ENCODE measurements at places on chromosomes 12 and 14.

DNA sequence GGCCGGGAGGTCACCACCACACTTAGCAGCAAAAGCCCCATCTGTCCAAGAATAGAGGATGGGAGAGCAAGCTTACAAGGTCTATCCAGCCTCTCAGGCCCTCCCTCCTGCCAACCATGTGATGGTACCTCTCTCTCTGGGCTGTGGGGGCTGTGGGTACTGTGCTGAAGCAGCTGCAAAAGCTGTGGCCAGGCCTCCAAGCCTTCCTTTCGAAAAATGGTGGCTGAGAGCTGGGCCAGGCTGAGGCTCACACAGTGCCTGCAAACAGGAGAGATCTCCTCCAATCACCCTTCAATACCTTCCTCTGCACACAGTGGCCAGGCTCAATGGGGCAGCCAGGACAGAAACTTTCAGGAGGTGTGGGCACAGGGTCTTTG is 1.1 kb downstream of the IPO4 start:
- DNase-seq, result no peak
- H3K27ac ChIP-seq, result no peak overlapping the region
- no peaks in the 10 kb centered on the region for H3K4me1 ChIP-seq
- H3K4me3 ChIP-seq, result peak overlapping the region; percentile 63

DNA sequence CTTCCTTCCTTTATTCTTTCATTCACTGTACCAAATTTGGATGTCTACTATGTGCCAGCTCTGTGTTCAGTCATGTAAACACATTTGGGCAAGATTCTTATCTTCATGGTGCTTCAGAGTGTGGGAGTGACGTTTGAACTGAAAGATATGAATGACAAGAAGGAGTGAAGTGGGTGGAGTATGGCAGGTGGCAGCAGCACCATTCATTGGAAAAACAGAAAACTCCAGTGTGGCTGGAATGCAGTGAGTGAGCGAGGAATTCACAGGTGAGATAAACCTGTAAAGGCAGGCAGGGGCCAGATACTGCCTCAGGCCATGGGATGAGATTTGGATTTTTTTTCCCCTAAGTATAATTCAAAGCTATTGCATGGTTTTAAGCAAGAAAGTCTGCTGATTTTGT is 140.7 kb upstream of the CCDC198 start:
- no peak overlapping the region for H3K27ac ChIP-seq
- peaks cover 13% of the 10 kb centered on the region for H3K4me1 ChIP-seq
- H3K27me3 ChIP-seq, result no peaks in the 10 kb centered on the region
- H3K4me3 ChIP-seq, result no peak overlapping the region
- peak; percentile 54 for DNase-seq
- H3K36me3 ChIP-seq, result no peaks in the 10 kb centered on the region

DNA sequence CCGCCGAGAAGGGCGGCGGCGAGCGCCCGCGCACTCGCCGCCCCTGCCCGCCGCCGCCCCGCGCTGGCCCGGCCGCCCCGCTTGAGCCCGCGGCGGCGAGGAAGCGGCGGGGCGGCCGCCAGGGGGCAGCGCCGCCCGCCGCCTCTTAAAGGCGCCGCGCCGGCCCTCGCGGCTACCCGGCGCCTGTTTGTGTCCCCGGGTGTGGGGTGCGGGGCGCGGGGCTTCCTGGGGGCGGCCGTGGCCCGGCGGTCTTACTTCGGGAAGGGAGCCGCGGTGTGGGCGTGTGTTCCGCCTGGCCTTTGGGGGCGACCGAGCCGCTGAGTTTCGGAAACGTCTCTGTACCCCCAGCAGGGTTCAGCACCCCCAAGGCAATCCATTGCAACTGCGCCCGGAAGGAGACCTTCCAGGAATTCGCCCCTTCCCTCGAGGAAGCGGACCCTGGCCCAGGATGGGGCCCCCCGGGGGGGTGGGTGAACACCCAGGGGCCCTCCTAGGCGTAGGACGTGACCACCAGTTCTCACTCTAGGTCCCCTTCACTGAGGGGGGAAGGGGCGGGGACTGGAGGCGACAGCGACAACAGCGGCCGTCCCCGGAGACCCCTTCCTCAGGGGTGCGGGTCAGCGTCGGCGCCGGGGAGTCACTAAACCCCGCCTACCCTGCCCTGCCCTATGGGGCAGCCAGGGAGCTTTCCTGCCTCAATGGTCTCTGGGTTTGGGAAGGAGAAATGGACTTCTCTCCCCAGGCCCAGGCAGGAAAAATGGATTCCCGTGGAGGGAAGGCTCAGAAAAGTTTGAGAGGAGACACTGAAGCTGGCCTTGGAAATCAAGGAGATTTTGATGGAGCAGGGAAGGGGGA is at the start of gene ITPK1:
TSS of gene ITPK1 (minus strand) at position 105 of the 855 bp plus-strand sequence. CDS start 762 bp downstream, outside the sequence.
- DNase-seq, result peak; percentile 50
- H3K4me1 ChIP-seq, result peaks cover 14% of the 10 kb centered on the region
- H3K4me3 ChIP-seq, result peak within 1 kb of the TSS; percentile 48
- H3K27ac ChIP-seq, result peak within 1 kb of the TSS; percentile 90
- H3K27me3 ChIP-seq, result no peaks in the 10 kb centered on the region
- H3K36me3 ChIP-seq, result no peaks in the 10 kb centered on the region

GRCh38 chr12:113479590-113480335 is 8.1 kb upstream of the LHX5 start:
- H3K36me3 ChIP-seq, result no peaks in the 10 kb centered on the region
- DNase-seq, result peak; percentile 62
- H3K27me3 ChIP-seq, result peaks cover 1% of the 10 kb centered on the region
- H3K4me1 ChIP-seq, result no peaks in the 10 kb centered on the region

DNA sequence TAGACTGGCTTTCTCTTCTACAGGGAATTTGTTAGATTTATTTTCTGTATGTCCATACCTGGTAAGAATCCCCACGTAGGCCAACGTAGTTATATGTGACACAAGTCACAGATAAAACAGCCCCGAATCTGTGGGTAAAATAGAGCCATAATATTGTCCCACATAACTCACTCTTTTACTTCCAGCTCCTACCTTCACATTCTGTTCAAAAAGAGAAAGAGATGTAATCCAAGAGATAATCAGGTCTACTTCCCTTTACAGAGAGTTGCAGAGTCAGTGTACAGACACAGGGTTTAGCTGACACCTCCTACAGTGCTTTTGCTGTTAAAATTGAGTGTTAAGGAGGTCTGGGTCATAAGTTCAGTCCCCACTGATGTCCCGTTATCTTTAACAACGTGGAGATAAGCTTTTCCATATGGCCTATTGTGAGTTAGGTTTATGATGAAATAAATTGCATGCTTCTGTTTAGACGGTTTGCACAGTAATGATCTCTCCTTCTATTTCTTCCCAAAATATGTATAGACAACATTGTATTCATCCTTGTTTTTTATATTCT is 446.5 kb downstream of the ADAMTS20 start:
- no peaks in the 10 kb centered on the region for H3K36me3 ChIP-seq
- no peak for DNase-seq
- no peak overlapping the region for H3K27ac ChIP-seq

GRCh38 chr12:55712700-55713415 is 3.0 kb upstream of the BLOC1S1 start:
- peaks cover 15% of the 10 kb centered on the region for H3K4me1 ChIP-seq
- no peaks in the 10 kb centered on the region for H3K36me3 ChIP-seq
- no peak overlapping the region for H3K4me3 ChIP-seq
- H3K27me3 ChIP-seq, result no peaks in the 10 kb centered on the region
- H3K27ac ChIP-seq, result no peak overlapping the region

DNA sequence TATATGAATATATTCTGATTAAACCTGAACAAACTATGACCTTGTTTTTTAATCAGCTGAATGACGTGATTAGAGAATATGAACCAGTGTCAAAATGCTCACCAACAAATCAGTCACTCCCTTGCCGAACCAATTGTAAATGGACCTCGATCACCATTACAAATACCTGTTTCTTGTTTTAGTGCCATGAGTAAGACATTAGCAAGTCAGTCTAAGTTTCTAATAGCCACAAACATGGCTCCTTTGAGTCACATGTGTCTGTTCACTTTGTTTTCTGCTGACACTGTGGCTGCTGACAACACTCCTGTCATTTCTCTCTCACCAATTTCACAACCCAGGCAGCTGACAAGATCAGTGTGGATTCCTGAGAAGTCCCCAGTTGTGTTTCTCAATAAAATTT is 286.2 kb upstream of the MDGA2 start:
- no peak overlapping the region for H3K27ac ChIP-seq
- H3K4me3 ChIP-seq, result no peak overlapping the region
- DNase-seq, result no peak
- peaks cover 21% of the 10 kb centered on the region for H3K4me1 ChIP-seq

DNA sequence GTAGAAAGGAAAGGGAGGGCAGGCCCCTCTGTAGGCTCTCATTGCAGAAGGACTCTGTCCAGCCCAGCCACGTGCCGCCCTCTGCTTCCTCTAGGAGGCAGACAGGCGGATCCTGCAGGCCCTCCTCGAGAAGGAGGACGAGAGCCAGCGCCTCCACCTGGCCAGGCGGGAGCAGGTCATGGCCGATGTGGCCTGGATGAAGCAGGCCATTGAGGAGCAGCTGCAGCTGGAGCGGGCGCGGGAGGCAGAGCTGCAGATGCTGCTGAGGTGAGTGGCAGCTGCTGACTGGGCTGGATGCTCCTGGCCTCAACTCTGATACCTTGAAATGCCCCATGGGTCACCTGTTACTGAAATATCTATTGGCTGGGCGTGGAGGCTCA is 10.9 kb downstream of the TCHP start:
- H3K27me3 ChIP-seq, result no peaks in the 10 kb centered on the region
- no peaks in the 10 kb centered on the region for H3K4me1 ChIP-seq
- peak; percentile 63 for DNase-seq
- H3K4me3 ChIP-seq, result no peak overlapping the region

GRCh38 chr12:123131291-123131832 is 19.5 kb downstream of the PITPNM2 start:
- no peaks in the 10 kb centered on the region for H3K36me3 ChIP-seq
- no peak overlapping the region for H3K27ac ChIP-seq
- H3K27me3 ChIP-seq, result no peaks in the 10 kb centered on the region
- peaks cover 12% of the 10 kb centered on the region for H3K4me1 ChIP-seq
- no peak for DNase-seq
- H3K4me3 ChIP-seq, result no peak overlapping the region

- H3K4me3 ChIP-seq, result peak overlapping the region; percentile 89
- H3K36me3 ChIP-seq, result no peaks in the 10 kb centered on the region
- no peaks in the 10 kb centered on the region for H3K27me3 ChIP-seq
- peak overlapping the region; percentile 31 for H3K27ac ChIP-seq
- H3K4me1 ChIP-seq, result 0 out of 2 replicates have a peak, but pooled peaks cover 5% of the 10 kb centered on the region
These were observed 1.9 kb downstream of the DAAM1 start for GRCh38 chr14:59190372-59190771.

GRCh38 chr14:82223276-82223675 is 689.6 kb upstream of the SEL1L start:
- DNase-seq, result no peak
- no peaks in the 10 kb centered on the region for H3K36me3 ChIP-seq
- H3K4me3 ChIP-seq, result no peak overlapping the region
- no peaks in the 10 kb centered on the region for H3K4me1 ChIP-seq
- H3K27ac ChIP-seq, result no peak overlapping the region
- no peaks in the 10 kb centered on the region for H3K27me3 ChIP-seq

- H3K4me3 ChIP-seq, result no peak overlapping the region
- H3K4me1 ChIP-seq, result peaks cover 5% of the 10 kb centered on the region
- no peaks in the 10 kb centered on the region for H3K27me3 ChIP-seq
- H3K36me3 ChIP-seq, result no peaks in the 10 kb centered on the region
- no peak overlapping the region for H3K27ac ChIP-seq
- no peak for DNase-seq
These were observed 51.6 kb downstream of the DERA start for GRCh38 chr12:15962760-15963159.

GRCh38 chr14:46581036-46581671 is 70.4 kb downstream of the RPL10L start:
- no peaks in the 10 kb centered on the region for H3K27me3 ChIP-seq
- no peaks in the 10 kb centered on the region for H3K36me3 ChIP-seq
- peak; percentile 36 for DNase-seq
- H3K27ac ChIP-seq, result no peak overlapping the region
- no peak overlapping the region for H3K4me3 ChIP-seq
- no peaks in the 10 kb centered on the region for H3K4me1 ChIP-seq

- H3K4me1 ChIP-seq, result peaks cover 4% of the 10 kb centered on the region
- no peak overlapping the region for H3K27ac ChIP-seq
- no peaks in the 10 kb centered on the region for H3K27me3 ChIP-seq
- H3K36me3 ChIP-seq, result no peaks in the 10 kb centered on the region
- no peak for DNase-seq
These were observed 2.9 kb downstream of the CIPC start for GRCh38 chr14:77100961-77101360.

- H3K4me1 ChIP-seq, result peaks cover 2% of the 10 kb centered on the region
- no peak overlapping the region for H3K27ac ChIP-seq
These were observed 214.8 kb upstream of the ATXN7L3B start for GRCh38 chr12:74322792-74323191.

DNA sequence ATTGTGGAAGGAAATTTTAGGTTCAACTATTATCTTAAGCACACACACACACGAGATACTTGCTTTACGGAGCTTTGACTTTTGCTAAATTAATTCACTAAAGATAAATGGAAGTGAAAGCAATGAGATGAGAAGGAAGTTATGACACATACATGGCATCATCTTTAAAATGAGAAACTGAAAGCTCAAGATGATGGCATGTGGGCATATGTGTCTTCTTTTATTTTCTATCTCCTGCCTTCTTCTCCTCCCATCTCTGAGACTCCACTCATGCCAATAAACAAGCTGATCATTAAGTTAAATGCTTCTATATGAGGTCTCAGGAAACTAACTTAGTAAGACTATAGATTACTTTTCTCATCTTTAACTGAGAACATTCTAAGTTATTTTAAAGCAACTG is 216.7 kb downstream of the MED13L start:
- H3K4me3 ChIP-seq, result no peak overlapping the region
- DNase-seq, result no peak
- H3K27ac ChIP-seq, result no peak overlapping the region

GRCh38 chr12:58773986-58774385 is 146.3 kb downstream of the LRIG3 start:
- no peaks in the 10 kb centered on the region for H3K36me3 ChIP-seq
- H3K27me3 ChIP-seq, result no peaks in the 10 kb centered on the region
- no peaks in the 10 kb centered on the region for H3K4me1 ChIP-seq

- H3K4me1 ChIP-seq, result no peaks in the 10 kb centered on the region
- no peak overlapping the region for H3K27ac ChIP-seq
- no peak for DNase-seq
These were observed 38.7 kb upstream of the TRAF3 start for GRCh38 chr14:102738373-102739189.

- no peaks in the 10 kb centered on the region for H3K27me3 ChIP-seq
- no peak overlapping the region for H3K27ac ChIP-seq
- no peak overlapping the region for H3K4me3 ChIP-seq
- H3K36me3 ChIP-seq, result no peaks in the 10 kb centered on the region
- DNase-seq, result no peak
These were observed 58.9 kb downstream of the MOK start for GRCh38 chr14:102246071-102246470.

DNA sequence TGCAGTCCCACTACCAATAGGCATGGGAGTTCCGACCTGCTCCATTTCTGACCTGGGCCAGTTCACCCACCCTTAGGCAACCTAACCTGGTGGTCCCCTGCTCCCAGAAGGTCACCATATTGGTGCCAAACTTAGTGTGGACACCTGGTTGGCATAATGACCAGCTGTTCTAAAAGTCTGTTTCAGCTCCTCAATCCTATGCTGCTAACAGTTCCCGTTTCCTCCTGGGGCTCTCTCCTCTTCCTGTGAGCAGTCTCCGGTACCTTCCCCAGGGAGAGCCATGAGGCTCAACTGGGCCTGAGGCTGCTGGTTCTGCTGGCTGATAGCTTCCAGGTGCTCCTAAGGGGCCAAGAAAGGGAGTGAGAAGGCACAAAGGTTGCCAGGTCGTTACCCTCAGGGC is 15.9 kb upstream of the BLTP3B start:
- H3K4me3 ChIP-seq, result no peak overlapping the region
- no peaks in the 10 kb centered on the region for H3K27me3 ChIP-seq
- H3K4me1 ChIP-seq, result no peaks in the 10 kb centered on the region
- no peak for DNase-seq
- H3K36me3 ChIP-seq, result peaks cover 1% of the 10 kb centered on the region
- H3K27ac ChIP-seq, result no peak overlapping the region

Measured in Caco-2 (cell line).